Stimulated activated CD8-positive, alpha-beta memory T cell treated with anti-CD3 and anti-CD28 coated beads, Interleukin-15, amount 100 ng/mL, for 4 hours (primary cell): ENCODE measurements at places on chromosomes 11 and 22.

DNA sequence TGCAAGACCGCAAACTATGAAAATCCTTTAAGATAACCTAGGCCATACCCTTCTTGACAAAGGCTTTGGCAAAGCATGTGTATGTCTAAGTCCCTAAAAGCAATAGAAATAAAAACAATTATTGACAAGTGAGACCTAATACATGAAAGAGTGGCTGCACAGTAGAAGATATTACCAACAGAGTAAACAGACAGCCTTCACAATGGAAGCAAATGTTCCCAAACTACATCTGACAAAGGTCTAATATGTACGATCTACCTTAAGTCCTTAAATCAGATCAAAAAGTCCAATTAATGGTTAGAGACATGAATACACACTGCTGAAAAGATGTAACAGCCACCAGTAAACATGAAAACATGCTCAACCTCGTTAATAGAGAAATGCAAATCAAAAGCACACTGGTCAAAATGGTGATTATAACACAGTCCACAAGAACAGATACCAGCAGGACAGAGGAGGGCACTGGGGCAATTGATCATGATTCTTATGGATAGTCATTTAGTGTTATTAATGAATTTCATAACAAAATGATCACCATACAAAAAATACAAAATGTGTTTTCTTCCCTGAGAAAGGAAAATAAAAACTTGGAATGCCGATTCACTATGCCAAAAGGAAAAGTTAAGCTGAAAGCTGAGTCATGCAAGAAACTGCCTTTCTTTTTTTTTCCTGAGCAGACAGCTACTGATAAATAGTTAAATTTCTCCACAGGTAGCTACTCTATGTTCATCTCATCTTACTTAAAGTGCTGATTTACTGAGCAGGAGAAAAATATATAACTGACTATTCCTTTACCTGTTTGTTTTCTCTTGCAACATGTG is 102.6 kb upstream of the VPREB1 start:
- DNase-seq = no peak

DNA sequence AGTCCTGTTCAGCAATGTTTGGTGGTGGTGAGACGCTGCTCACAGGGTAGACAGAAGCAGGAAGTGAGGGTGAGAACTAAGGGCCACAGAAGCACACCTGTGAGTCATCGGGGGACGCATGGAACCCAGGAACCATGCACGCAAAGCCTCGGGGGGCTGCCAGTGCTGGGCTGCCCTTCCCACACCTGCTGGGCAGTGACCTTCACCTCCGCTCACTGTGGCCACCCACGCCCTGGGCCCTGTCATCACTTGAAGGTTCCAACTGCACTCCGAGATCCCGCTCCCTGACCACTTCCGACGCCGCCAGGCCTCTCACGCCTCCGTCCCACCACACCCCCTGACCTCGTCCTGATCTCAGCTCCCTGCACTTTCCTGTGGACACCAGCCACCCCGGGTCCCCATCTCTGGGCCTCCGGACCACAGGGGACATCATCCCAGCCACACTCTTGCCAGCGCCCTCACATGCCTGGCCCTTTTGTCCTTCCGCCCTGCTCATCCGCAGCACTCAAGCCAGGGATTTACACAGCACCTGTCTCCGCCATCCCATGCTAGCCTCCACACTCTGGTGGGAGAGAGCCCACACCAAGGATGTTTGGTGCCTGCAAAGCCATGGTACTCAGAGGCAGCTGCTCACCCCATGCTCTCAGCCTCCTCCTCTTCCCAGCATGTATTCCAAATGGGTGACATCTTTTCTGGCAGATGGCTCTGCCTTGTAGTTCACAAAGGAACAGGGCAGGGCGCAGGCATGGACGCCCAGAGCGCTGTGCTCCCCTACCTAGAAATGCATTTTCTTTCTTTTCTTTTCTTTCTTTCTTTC is 23.1 kb upstream of the ATXN10 start:
- no peak for DNase-seq

- no peak for DNase-seq
Observed at GRCh38 chr11:47408598-47409439, 429 bp downstream of the SLC39A13 start.

- DNase-seq = no peak
Observed at GRCh38 chr11:103582351-103582909, 454.0 kb upstream of the DDI1 start.

GRCh38 chr11:115775846-115776245 is 271.6 kb upstream of the CADM1 start:
- no peak for DNase-seq

GRCh38 chr11:131353766-131354165 is 16.6 kb upstream of the NTM start:
- no peak for DNase-seq
